ENCODE measurements at places on chromosomes 2 and 18.
A peak's percentile ranks its signal among the peaks of the same experiment; 100 is the strongest.

- DNase-seq = no peak
Observed at GRCh38 chr2:240056678-240057077, 3.4 kb upstream of the OR6B3 start.

DNA sequence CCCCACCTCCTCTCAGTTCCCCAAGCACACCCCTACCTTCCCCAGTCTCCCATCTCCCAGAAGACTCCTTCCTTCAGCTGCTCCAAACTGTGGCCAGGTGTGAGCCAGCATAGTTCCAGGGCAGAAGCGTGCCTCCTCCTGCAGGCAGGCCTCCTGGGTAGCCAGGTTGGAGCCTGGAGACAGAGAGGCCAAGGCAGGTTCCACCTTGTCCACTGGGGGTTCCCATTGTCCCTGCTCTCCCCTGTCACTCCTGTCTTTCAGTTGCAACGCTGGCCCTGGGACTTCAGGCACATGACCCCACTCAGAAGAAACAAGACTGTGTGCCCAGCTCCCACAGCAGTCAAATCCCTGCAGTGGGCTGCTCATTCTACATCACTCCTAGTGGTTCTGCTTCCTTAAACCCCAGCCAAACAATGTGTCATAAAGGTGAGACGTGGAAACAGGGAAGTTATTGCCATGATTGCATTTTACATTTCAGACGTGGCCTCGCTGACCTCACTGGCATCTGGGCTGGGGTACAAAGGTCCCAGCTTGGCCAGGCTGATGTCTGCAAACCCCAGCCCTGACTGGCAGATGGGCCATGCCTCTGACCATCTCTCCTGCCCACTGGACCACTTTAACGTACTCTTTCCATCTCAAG, 96.5 kb upstream of the BOD1L2 start:
- no peak for DNase-seq

- DNase-seq = no peak
Observed at GRCh38 chr2:27831279-27832050, 58.7 kb downstream of the RBKS start.

DNA sequence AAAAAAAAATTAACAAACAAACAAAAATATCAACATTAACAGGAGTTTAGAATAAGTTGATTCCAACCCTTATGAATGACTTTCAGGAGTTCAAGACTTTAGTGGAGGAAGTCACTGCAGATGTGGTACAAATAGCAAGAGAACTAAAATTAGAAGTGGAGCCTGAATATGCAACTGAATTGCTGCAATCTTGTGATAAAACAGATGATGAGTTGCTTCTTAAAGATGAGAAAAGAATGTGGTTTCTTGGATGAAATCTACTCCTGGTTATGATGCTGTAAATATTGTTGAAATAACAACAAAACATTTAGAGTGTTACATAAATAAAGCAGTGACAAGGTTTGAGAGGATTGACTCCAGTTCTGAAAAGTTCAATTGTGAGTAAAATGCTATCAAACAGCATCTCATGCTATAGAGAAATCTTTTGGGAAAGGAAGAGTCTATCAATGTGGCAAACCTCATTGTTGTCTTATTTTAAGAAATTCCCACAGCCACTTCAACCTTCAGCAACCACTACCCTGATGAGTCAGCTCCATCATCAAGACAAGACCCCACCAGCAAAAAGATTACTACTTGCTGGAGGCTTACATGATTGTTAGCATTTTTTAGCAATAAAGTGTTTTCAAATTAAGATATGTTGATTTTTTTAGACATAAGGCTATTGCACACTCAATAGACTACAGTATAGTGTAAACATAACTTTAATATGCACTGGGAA, 42.7 kb upstream of the TAF4B start:
- no peak for DNase-seq

- DNase-seq = no peak
Observed at GRCh38 chr2:78540255-78540654, 485.2 kb upstream of the REG3G start.

- DNase-seq = peak; percentile 49
Observed at GRCh38 chr18:12079491-12080237, 14.0 kb upstream of the ANKRD62 start.

- peak; percentile 21 for DNase-seq
Observed at GRCh38 chr2:9744256-9745004, 98.8 kb upstream of the TAF1B start.

DNA sequence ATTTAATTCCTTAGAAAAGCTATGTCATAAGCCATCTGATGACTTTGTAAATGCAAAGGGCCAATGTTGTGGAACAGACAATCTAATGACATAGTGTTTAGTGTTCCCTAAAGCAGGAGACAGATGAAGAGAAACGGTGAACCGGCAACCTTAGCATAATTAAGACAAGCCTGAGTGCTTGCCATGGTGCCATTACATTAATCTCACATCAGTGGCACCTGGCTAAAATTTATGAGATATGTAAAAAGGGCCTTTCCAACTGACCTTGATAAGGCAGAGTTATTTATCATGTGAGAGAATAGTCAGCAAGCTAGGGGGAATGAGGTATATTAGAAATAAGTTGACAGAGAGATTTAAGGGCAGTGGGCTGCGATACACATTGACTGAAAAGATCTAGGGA, 261.8 kb downstream of the ERBB4 start:
- DNase-seq = no peak

- peak; percentile 96 for DNase-seq
Observed at GRCh38 chr18:49486953-49487710, at the start of gene C18orf32. Gene C18orf32 (minus strand): TSS chr18:49487234. CDS start chr18:49483748, 3,486 bp downstream.

Measured in EL (cell line).